ENCODE measurements at places on chromosomes 7 and 10.

DNA sequence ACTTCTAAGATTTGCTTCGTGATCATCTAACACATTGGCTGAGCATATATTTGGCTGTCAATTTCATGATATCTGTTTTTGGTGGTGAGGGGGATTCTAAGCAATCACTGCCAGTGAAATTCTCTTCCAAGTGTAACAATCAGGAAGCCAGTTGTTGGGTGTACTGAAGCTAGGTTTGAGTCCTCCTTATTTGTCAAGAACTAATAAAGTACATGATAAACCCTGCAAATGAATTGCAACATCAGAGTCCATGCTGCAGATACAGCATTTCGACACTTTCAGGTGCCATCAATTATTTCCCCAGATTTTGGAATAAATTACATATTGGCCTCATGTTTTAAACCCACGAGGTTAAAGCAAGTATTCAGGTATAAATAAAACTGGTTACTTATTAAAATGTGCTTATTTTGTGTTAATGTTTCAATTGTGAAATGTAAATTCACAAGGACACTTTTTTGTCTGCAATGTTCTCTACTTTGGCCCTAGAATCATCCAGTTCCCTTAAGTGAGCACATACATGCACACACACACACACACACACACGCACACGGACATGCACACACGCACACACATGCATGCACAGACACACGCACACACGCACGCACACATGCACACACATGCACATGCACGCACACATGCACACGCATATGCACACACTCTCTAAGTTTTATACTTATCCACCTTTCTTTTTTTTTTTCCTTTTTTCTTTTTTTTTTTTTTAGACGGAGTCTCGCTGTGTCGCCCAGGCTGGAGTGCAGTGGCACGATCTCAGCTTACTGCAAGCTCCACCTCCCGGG lies 510.2 kb upstream of the KLF6 start:
- no peak for DNase-seq

- DNase-seq: no peak
Measured at GRCh38 chr10:130782467-130782866, 529.1 kb downstream of the TCERG1L start.

DNA sequence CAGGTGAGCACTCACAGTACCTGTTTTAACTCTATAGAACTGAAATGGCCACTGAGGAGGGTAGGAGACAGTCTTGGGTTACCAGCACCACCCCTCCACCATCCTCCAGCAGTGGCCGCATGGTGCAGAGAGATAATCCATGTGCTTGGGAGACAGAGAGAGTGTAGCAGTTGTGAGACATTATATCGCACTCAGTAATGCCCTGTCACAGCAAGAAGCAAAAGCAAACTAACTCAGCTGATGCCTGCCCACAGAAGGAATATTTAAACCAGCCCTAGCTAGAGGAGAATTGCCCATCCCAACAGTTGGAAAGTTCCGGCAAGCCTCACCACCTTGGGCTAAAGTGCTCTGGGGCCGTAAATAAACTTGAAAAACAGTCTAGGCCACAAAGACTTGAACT lies 58.8 kb upstream of the HBP1 start:
- no peak for DNase-seq

DNA sequence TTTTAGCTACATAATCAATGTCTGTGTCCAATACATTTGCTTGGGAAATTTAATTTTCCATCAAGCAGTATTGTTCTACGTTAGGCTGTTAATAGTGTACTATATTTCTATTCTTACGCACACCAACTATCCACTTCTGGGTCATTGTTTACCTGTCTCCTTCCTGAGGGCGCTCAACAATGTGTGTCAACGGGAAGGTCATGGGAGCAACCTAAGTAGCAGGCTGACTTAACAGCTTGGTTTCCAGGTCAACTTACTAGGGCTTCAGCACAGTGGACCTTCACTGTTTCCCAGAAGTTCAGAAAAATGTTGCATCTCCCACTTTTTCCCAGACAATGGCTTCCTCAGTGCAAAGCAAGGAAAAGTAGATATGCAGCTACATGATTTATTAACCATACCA lies 13.7 kb downstream of the THSD7A start:
- no peak for DNase-seq

DNA sequence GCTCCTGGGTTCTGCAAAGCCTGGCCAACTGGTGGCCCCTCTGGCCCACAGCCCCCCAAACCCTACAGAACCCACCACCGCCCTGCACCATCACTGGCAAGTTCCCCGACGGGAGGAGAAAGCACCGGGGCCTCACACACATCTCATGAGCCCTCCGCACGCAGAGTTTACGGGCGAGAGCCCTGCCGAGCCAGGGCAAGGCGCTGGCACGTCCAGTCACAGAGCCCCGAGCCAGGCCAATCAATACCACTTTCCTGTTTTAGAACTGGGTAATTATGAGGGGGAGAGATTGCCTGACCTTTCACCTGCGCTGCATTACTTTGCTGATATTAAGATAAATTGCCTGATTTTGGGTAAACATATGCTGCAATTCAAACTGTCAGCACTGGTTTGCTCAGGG lies 113.3 kb downstream of the EBF3 start:
- no peak for DNase-seq

- no peak for DNase-seq
Measured at GRCh38 chr7:131255242-131255641, 72.4 kb upstream of the MKLN1 start.

GRCh38 chr7:132580717-132581285 lies 4.5 kb upstream of the PLXNA4 start:
- DNase-seq: peak; percentile 58

DNA sequence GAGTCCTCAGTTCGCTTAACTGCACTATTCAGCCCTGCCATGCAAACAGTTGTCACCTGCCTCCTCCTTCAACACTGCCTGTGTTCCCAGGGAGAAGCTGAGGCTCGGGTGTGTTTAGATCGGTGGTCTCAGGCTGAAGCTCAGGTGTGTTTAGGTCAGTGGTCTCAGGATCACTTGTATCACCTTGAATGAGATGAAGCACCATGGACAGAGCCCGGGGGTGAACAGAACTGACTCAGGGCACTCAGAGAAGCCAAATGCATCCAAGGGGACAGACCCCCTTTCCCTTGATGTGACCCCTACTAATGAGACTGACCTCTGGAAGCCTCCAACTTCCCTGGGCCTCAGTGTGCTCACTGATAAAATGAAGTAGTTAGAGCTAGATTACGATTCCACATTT lies 84.0 kb downstream of the CYTH3 start:
- DNase-seq: no peak

GRCh38 chr7:155844526-155844925 lies 32.3 kb upstream of the SHH start:
- DNase-seq: no peak

GRCh38 chr10:66627156-66627555 lies 298.7 kb upstream of the LRRTM3 start:
- no peak for DNase-seq

DNA sequence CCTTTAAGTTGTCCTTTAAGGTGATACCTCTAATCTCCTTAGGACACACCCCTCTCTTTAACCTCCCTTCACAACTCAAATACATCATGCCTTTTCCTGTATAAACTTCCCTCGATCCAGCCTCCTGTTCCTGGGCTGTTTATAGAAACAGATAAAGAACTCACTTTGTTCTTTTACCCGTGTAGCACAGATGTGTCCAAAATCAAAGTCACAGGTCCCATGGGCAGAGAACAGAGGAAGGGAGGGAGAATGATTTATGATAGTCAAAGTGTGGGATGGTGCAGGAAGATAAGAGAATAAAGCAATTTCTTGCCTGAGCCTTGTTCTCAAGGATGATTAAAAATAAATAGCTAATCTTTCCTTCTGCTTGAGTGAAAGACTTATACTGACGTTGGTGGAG lies 50.3 kb upstream of the CABCOCO1 start:
- DNase-seq: no peak

GRCh38 chr10:113357681-113358300 lies 195.1 kb upstream of the HABP2 start:
- no peak for DNase-seq

DNA sequence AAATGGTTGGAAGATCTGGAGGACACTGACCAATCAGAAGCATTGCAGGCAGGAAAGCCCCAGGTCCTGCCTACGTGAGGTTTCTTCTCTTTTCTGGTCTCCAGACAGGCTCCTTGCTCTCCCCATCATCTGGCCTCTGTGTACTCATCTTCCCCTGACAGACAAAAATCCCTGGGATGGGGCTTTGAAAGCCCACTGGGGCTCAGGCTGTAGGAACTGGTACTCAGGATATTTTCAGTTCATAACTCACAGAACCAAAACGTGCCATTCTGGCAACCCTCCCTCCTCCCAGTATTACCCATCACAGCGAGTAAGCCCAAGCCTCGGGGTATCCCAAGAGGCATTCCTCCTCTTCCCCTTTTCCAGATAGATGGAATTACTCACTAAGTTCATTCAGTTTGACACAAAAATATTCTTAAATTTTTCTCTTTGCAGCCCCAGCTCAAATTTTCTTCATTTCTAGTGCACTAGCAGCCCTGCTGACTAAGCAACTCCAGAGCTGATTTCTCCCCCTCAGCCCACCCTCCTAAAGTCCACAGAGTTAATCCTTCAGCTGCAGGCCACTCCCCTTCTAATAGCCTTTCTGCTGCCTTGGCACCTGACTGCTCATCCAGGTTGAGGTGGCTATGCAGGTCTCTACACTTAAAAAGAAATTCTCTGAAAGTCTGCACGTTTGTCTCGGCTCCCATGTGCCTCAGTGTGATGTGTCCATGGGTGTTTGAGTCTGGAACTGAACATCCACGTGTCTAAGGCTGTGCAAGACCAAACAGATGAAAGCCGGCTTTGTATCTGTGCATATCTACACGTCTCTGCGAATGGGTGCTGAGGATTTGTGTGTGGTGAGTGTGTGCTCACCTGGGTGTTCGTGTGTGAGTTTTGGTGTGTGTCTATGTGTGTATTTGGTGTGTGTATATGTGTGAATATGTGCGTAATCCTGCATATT lies 331.4 kb downstream of the CCSER2 start:
- no peak for DNase-seq

GRCh38 chr10:43760514-43760913 lies 111.8 kb upstream of the ZNF32 start:
- DNase-seq: no peak

DNA sequence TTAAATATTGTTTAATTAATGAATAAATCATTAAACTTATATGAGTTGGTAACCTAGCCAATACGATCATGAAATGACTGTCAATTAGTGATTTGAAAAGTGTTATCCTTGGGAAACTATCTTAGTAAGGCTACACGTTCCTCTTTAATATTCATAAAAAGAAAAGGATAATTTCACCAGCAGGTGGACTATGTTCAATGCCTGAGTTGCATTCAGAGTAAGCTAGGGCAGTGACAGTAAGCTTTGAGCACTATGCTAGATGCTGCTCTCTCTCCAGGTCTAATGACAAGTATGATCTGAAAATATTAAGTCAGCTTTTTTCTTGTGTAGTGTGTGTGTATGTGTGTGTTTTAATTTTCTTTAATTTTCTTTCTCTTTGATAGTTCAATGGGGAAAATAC lies 486.3 kb upstream of the PCDH15 start:
- no peak for DNase-seq

DNA sequence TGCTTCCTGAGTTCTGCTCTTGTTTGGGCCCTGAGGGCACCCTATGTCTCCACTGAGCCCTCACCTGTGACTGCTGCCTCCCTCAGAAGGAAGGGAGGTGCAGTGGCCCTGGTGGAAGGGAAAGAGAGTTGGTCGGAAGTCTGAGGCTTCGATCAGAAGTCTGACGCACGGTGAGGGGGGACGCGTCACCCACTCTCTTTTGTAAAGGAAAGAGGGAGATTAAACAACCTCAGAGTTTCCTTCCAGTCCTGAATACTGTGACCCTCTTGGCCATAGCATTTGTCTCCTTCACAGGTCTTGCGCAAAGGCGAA lies 31.4 kb upstream of the TRIM8 start:
- DNase-seq: no peak

- no peak for DNase-seq
Measured at GRCh38 chr7:24885305-24885704, 94.7 kb downstream of the OSBPL3 start.

- no peak for DNase-seq
Measured at GRCh38 chr10:36367362-36367761, 725.3 kb upstream of the FZD8 start.

DNA sequence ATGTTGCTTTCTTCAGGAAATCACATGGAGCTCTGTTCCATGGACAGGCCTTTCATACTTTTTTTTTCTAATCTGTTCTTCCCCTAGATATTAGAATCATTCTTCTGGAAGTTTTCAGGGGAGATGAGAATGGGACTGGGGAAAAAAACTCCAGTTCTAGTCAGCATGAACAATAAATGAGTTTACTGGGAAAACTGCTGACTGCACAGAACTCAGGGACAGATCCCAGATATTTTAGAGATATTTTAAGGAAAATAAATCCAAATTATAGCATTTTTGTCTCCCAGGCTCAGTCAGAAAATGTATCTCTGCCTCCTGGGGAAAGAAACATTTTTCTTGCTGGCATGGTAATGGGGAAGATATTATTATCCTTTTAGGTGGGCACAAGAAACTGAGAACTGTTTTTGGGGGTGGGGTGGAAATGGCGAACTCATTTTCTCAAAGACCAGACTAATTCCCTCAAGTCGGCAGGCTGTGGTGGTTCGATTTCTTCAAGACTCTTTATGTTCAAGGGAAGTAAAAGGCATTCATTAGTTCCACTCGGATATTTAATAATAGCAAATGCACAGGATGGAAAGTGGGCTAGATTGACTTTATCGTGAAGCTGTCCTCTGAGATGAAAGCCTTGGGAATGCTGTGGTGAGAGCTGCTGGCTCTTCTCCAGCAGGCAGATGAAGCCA lies 157.5 kb downstream of the ADRA2A start:
- DNase-seq: no peak

- no peak for DNase-seq
Measured at GRCh38 chr7:28155964-28156363, 24.6 kb downstream of the JAZF1 start.

Measured in stimulated activated effector memory CD8-positive, alpha-beta T cell treated with anti-CD3 and anti-CD28 coated beads, Interleukin-12 subunit alpha, Interleukin-12 subunit beta, amount 100 ng/mL, for 72 hours (primary cell).